Psoas muscle (tissue), 8 donors: ENCODE measurements at places on chromosomes 1 and 21. TPM values are rescaled to one million over a fixed set of nuclear protein-coding genes. Genes with fewer than 3 reads are reported as not detected.

GRCh38 chr1:208880433-208881100 is 636.4 kb upstream of the PLXNA2 start:
- no peak for DNase-seq

GRCh38 chr1:204507317-204508105 is 8.7 kb upstream of the MDM4 start:
- DNase-seq = no peak

GRCh38 chr1:159970932-159971342 is 16.9 kb upstream of the SLAMF9 start:
- DNase-seq = no peak

GRCh38 chr1:2383576-2383975 is 7.8 kb downstream of the MORN1 start:
- no peak for DNase-seq

DNA sequence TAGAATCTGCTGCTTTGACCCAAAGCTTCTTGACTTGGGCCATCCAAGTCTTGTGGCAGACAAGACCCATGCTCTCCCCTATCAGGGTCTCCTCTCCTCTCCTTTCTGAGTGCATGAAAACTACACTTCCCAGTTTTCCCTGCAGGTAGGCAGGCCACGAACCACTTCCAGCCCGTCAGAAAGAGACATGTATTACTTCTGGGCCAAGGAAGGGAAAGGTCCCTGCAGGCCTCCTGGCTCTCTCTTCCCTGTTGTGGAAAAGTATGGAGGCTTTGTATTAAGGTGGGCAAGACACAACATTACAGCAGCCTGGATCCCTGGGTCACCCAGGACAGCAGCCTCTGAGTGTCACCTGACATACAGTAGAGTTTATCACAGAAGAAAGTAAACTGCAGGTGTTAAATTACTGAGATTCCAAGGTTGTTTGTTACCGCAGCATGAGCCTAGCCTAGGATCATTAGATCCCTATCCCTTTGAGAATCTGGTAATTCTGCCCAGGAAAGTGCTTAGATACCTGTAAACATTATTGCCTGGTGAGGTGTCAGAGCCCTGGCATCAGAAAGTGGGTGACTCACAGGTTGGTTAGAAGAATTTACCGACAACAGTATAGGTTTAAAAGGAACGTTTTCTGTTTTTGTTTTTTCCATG is 717.3 kb downstream of the MATN1 start:
- DNase-seq = no peak

DNA sequence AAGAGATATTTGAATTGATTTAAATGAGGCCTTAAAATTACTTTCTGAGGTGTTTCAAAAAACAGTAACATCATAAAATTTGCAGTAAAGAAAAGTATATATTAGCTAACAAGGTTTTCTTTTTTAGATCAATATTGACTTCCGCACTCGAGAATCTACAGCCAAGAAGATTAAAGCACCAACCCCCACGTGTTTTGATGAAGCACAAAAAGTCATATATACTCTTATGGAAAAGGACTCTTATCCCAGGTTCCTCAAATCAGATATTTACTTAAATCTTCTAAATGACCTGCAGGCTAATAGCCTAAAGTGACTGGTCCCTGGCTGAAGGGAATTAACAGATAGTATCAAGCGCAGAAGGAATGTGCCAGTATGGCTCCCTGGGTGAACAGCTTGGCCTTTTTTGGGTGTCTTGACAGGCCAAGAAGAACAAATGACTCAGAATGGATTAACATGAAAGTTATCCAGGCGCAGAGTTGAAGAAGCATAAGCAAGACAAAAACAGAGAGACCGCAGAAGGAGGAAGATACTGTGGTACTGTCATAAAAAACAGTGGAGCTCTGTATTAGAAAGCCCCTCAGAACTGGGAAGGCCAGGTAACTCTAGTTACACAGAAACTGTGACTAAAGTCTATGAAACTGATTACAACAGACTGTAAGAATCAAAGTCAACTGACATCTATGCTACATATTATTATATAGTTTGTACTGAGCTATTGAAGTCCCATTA is 3.6 kb downstream of the RGS1 start:
- no peak for DNase-seq

- DNase-seq = no peak
Measured at GRCh38 chr1:92623187-92623778, 136.6 kb upstream of the GFI1 start.

GRCh38 chr21:43341378-43342161 is 85.4 kb downstream of the SIK1 start:
- peak; percentile 62 for DNase-seq

DNA sequence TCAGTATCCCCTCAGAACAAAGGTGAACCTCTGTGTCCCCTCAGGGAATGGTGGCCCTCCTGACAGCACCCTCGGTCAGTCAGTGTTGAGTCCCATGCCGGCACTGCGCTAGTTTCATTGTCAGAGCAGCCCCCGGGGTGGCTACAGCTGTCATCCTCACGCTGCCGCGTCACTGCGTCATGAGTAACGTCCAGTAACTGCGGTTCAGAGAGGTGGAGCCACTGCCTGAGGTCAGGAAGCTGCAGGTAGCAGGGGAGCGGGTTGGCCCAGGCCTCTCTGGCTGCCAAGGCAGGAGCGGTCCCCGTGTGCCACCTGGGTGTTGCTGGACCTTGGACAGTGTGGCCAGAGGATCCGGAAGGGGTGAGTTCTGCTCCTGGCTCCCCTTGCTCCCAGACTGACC is 20.2 kb upstream of the WNT4 start:
- DNase-seq = no peak

DNA sequence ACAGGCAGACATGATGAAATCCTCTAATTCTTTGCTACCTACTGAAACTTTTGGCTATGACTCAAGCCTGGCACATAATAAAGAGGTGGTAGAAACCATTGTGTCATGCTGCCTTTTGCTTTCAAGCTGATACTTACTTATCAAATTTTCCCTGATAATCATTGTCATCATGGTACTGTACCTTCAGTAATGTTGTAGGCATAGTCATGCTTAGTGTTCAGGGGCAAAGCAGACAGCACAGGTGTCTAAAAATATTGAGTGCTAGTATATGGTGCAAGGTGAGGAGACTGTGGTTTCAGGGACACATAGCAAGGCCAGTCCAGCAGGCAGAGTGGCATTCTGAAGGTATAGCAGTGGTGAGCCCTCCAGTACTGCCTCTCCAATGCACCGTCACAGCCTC is 226.9 kb upstream of the DEPDC1 start:
- no peak for DNase-seq

GRCh38 chr1:8681911-8682310 is 135.5 kb downstream of the RERE start:
- no peak for DNase-seq

DNA sequence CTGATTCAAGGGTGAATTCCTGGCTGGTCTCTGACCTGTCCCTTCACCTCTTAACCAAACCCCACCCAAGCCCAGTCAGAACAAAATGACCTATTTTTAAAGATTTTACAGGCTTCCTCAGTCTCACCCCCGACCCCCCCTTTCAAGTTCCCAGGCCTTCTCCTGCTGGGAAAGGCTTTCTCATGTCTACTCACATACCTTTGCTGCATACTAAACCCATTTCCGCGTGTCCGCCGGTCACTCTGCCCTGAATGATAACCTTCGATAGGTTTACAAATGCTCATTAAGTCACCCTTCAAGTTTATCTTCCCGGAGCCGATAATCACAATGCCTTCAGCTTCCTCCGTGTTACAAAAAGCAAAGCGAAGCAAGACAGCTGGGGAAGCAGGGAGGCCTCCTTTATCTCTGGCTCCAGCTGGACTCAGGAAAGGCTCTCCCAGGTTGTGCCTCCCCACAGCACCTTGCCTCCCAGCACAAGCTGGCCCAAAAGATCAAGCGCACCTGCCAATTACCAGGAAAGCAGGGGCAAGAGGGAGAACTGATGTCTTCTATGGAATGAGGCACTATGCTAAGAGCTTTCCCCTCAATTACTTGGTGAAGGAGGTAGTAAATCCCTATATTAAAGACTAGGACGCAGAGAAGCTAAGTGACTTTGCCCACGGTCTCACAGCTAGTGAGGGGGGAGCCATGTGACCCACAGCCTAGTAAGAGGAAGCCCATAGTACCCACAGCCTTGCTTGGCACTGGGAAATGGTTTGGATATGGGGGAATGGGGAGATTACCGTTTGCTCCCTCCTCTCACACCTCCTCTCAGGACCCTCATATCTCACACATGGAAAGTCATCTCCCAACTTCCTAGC is 15.9 kb downstream of the SMIM12 start:
- no peak for DNase-seq

GRCh38 chr1:10050611-10051010 is 17.9 kb downstream of the UBE4B start:
- no peak for DNase-seq

GRCh38 chr1:35120458-35121133 is 41.4 kb downstream of the ZMYM1 start:
- DNase-seq = no peak

- DNase-seq = no peak
Measured at GRCh38 chr21:38721958-38722357, 83.8 kb upstream of the ETS2 start.

DNA sequence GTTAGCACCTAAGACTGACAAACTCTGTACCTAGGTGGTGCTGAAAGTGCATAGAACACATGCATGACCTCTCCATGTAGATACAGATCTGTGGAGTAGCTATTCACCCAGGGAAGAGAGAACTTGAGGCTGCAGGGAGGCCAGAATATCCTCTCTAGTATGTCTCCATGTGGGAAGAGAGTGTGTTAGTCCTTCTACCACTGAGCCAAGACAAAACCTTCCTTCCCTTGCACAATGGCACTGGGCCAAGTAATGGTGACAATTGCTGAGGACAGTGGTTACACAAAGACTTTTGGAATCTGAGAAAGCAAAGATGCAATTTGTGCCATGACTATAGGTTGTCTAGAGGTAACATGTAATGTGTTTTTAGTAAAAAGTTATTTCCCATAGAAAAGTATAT is 52.3 kb downstream of the C1orf198 start:
- DNase-seq = no peak

GRCh38 chr1:191901651-191902050 is 256.6 kb upstream of the RGS18 start:
- DNase-seq = no peak

GRCh38 chr1:184820218-184820750 is 65.6 kb upstream of the EDEM3 start:
- DNase-seq = no peak

DNA sequence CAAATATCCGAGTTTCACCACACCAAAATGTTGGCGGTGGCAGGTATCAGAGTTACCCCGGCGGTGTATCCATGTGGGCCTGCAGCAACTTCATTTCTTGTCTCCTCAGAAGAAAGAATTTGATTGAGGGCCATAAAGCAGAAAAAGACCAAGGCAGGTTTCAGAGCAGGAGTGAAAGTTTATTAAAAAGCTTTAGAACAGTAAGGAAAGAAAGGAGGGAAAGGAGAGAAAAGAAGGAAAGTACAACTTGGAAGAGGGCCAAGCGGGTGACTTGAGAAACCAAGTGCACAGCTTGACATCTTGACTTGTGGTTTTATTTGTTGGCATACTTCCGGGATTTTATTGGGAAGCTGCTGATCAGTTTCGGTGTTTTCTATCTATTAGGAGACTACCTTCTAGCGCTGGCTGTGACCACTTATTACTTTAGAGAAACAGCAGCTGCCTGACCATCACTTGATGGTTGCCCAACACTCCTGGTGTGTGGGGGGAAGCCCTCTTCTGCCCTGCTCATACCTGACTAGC is 75.5 kb upstream of the RAB3GAP2 start:
- DNase-seq = no peak

DNA sequence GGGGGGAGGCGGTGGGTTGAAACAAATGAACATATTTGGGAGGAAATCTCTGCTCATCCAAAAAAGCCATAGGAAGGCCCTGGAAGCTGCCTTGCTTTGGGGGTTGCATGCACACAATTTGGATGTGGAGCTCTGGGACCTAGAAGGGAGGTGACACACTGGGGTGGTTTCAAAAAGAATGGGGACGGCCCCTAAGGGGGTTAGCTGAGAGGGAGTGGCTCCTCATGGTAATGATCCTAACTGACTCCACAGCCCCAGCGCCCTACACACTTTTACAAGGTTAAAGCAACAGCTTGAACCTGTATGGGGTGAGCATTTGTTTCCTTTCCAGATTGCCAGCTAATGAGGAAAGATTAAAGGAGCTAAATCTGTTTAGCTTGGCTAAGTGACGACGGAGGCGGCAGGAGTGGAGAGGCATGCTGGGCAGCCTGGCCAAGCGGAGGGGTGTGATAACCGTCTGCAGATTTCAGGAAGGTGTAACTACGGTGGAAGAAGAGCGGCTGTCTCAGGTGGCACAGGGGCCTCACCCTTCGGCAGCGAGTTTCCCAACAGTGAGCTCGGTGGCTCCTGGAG is 107.3 kb downstream of the RNF220 start:
- DNase-seq = no peak

GRCh38 chr1:1069056-1069710 is 4.9 kb downstream of the RNF223 start:
- DNase-seq = peak; percentile 62

Gene S100A7
- not detected for total RNA-seq

Gene SPAG17
- not detected for total RNA-seq

Gene SPATA46
- not detected for total RNA-seq

Gene PTPRC
- 5.3 TPM for total RNA-seq

Gene MEF2D
- 191 TPM for total RNA-seq

Gene NBPF8
- 2.3 TPM for total RNA-seq

Gene MAN1C1
- 6.7 TPM for total RNA-seq

Gene LCE3E
- not detected for total RNA-seq

Gene CBR1
- total RNA-seq = 47.7 TPM

Gene SIPA1L2
- total RNA-seq = 11.0 TPM

Gene PLD5
- 0.92 TPM for total RNA-seq

Gene KRTAP19-3
- total RNA-seq = 3.0 TPM

Gene ARHGEF16
- 0.47 TPM for total RNA-seq

Gene TYW3
- 16.1 TPM for total RNA-seq

Gene LRRN2
- 0.95 TPM for total RNA-seq
